Stimulated activated CD8-positive, alpha-beta memory T cell treated with anti-CD3 and anti-CD28 coated beads, Interleukin-7, amount 100 ng/mL, for 1 hour (primary cell): ENCODE measurements at places on chromosomes 5 and 9.

GRCh38 chr5:151751091-151751490 is 7.3 kb downstream of the ATOX1 start:
- no peak for DNase-seq

DNA sequence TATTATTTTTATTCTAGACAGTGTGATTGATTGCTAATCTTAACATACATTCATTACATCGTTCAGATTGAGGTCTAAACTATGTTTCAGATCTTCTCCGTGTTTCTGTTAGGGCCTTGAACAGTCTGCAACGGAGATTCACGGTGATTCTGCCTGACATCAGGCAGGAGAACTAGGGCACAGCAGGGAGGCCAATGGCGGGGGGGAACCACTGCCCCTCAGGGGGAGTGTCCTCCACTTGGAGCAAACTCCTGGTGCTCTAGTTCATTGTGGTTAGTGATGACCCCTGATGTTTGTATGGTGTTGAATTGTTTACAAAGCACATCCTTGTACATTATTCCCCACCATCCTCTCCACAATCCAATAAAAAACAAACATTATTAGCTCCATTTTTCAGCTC is 173.5 kb downstream of the ZNF608 start:
- no peak for DNase-seq

GRCh38 chr9:33739398-33739797 is 56.0 kb upstream of the PRSS3 start:
- DNase-seq = no peak

DNA sequence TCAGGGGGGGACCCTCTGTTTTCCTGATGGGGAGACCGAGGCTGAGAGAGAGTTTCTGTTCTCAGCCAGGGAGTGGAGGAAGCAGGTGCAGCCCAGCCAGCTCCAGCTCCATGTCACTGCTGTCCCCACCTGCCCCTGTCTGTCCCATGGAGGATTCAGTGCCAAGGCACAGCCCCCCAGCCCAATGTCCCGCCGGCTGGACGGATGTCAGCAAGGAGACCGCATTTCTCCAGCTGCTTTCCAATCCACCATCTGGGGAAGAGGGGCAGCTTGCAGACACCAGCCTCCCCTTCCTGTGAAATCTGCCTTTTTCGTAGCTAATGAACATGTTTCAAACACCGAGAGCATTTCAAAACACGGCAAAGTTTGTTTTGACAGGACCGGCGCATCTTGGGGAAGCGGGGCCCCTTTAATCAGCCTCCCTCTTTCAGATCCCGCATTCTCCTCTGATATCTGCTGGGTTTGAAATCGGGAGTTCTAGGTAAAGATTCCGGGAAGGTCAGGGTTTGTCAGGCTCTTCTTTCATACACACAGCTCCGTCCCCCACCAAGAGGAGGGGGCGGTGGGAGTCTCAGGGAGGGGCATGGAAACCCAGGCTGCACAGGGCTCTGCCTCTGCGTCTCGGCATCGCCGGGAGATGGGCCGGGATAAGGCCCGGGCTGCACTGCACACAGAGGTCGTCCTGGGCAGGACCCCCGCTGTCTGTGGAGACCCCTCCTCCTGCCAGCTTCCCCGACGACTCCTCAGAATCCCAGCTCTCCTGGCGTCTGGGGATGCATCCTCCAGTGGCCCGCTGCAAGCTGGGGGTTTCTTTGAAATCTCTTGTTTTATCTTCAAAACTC is 74.8 kb downstream of the NEK6 start:
- DNase-seq = no peak

- no peak for DNase-seq
Observed at GRCh38 chr5:98248949-98249348, 524.5 kb upstream of the RGMB start.

DNA sequence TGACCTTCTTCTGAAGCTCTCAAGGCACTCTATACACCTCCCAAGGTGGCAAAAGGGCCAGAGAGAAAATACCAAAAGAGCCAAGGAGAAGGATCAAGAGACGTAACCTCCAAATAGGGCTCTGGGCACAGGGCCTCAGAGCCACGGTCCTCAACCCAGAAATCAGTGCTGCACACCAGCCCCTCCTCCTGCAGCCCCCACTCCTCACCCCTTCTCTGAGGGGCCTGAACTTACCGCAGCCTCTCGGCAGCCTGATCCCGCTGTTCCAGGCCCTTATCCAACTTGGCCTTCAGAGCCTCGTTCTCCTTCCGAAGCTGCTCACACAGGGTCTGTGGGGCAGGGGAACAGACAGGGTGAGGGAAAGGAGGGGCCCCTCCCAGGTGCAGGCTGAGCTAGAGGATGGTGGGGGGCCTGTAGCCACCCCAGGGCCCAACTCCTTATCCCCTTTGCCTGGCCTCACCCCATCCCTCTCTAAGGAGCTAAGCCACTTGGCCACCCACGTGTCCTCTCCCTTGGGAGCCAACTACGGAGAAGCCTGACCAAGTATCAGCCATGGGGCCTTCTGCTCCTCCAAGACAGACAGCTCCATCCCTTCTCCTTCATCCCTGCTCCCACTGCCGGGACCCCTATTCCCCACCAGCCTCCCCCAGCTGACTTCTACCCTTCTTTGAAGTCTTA is 28.8 kb downstream of the TNIP1 start:
- no peak for DNase-seq

GRCh38 chr5:172164769-172165212 is 23.2 kb downstream of the STK10 start:
- DNase-seq = no peak
